NT2/D1 (cell line): ENCODE measurements at places on chromosomes 12 and 14.

DNA sequence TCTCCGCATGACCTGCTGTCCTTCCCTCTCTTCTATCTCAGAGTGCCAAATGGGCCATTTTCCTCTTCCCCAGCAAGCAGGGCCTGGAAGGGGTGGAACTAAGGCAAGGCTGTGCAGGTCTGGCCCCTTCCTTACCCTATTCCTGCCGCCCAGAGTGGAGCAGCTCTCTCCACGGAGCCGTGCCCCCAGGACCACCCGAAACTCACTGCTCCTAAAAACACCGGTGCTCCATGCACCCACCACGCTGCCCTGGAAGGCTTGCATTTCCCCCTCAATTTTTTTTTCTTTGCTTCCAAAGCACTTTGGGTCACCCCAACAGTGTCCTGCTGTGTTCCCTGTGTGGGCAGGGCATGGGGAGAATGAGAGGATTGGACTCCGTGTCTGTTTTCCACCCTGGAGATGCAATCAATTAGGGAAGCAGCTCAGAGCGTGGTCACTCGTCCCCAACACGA, 48.5 kb upstream of the MEG3 start:
- DNase-seq, result no peak

GRCh38 chr12:47158792-47159191, 79.0 kb upstream of the AMIGO2 start:
- DNase-seq, result no peak

- DNase-seq, result no peak
Measured at GRCh38 chr14:59060841-59061240, 127.6 kb upstream of the DAAM1 start.

- DNase-seq, result no peak
Measured at GRCh38 chr12:42574851-42575266, 14.7 kb downstream of the PRICKLE1 start.

DNA sequence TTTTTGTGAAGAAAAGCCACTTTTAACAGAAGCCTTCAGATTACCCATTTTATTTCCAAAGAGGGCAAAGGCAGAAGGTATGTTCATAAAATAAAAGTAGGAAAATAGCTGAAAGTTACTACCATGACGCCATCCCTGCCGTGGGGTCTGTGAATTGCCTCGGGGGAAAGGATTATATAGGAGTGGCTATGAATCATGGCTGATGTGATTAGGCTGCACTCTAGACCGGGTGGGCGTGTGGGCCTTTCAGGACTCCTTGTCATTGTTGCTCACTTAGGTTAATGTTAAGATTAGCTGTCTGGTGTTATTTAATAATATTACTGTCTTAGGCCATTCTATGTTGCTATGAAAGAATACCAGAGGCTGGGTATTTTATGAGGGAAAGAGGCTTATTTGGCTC, 195.5 kb downstream of the EGLN3 start:
- DNase-seq, result no peak

DNA sequence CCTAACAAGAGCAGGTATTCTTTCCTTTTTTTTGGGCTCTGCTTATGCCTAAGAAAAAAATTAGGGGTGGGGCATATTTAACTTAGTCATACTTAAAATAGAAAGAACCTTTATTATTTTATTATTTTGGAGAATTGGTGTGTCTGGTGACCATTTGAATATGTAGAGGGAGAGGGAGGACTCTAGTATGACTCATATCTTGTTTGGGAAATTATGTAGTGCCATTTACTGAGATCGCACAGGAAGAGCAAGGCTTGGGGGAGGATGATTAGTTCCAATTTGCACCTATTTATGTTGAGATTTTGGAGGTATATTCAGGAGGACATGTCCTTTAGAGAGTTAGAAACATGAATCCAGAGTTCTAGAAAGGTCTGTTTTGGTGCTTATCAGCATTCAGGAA, 9.9 kb downstream of the ZNF410 start:
- DNase-seq, result no peak

GRCh38 chr12:25926536-25926935, 31.9 kb upstream of the RASSF8 start:
- no peak for DNase-seq

- no peak for DNase-seq
Measured at GRCh38 chr12:123867141-123867540, 105.0 kb downstream of the DNAH10 start.

DNA sequence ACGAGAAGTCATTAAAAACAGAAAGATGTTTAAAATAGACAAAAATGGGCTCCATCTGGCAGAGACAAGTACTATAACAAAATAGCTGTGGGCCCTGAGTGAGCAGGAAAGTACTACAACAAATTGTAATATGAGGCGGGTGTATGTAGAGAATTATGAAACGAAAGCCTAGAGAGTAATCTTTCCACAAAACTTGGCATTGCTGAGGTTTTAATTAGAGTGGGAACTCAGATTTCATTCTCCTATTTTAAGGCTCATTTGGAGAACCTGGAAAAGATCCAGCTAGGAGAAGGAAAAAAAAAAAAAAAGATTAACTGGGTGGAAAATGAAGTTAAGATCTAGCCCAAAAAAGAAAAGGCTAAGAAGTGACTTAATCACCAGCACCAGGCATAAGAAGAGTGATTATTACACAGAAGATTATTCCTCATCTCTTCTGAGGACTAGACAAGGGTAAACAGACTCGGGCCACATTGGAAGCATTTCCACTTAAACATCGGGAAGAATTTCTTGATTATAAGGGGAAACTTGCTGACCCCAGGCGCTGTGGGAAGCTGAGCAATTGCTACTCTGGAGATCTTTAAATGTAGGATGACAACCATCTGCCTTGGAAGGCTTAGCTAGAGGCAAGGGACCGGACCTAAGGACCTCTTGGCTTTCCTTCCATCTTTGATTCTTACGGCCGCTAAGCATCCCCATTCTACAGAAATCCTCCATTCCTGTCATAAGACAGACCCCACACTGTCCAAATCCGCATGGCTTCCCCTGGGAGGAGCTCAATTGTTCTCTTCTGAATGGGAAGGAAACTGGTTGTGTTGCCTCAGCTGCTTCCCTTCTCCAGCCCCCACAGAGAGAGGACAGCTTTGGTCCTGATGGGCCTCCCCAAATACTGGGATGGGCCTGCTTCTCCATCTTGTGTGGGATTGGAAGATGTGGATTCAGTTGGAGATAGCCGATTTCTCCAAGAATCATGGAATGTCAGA, 40.6 kb downstream of the IGF1 start:
- DNase-seq, result no peak

- no peak for DNase-seq
Measured at GRCh38 chr12:50088577-50089335, 3.6 kb downstream of the SMARCD1 start.

- DNase-seq, result no peak
Measured at GRCh38 chr12:125424909-125425308, 359.7 kb downstream of the AACS start.

DNA sequence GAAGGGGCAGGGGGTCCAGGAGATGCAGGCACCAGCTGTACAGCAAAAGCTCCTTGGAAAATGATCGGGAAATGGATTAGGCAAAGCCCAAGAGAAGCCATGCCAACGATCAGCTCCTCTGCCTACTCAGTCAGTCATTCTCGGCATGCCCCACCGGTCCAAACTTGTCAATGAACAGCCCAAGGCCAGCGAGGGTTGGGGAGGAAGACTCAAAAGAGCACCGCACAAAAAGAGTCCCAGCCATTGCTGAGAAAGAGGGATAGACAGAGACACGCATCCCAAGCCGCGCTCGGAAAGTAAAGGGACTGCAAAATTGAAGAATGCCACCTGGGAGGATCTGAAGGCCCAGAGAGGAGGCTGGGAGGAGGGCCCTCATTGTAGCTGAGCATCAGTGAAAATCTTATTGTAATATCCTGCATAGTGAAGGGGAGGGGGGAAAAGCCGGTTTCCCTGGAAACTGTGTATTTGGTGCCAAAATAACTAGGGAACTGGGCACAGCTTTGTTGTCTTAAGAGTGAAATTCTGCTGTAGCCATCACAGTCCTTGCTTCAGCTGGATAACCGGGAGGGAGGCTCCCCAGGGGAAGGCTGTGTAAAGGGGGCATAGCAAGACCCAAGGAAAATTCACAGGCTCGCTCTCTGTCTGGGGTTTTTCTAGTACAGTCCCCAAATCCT, 4.7 kb downstream of the KDM2B start:
- no peak for DNase-seq

- no peak for DNase-seq
Measured at GRCh38 chr12:48629541-48629940, 52.5 kb downstream of the KANSL2 start.

GRCh38 chr14:88256997-88257950, 65.8 kb downstream of the KCNK10 start:
- DNase-seq, result no peak

DNA sequence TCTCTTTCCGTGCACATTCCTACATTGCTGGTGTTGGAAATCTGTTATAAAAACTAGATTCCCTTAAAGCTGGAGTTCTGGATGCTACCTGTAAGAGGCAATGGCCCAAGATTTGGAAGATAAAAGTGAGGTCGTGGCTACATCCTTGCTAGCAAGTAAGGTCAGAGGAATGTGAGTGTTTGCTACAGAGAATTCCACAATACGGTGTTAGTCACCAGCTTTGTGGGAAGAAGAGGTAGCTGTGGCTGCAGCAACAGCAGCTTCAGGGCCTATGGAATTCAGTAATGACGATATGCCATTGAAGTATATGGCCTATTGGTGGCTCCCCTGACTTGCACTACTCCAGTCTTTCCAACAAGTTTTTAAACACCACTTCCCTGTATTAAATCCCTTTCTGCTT, 227.7 kb upstream of the TMEM260 start:
- DNase-seq, result no peak

DNA sequence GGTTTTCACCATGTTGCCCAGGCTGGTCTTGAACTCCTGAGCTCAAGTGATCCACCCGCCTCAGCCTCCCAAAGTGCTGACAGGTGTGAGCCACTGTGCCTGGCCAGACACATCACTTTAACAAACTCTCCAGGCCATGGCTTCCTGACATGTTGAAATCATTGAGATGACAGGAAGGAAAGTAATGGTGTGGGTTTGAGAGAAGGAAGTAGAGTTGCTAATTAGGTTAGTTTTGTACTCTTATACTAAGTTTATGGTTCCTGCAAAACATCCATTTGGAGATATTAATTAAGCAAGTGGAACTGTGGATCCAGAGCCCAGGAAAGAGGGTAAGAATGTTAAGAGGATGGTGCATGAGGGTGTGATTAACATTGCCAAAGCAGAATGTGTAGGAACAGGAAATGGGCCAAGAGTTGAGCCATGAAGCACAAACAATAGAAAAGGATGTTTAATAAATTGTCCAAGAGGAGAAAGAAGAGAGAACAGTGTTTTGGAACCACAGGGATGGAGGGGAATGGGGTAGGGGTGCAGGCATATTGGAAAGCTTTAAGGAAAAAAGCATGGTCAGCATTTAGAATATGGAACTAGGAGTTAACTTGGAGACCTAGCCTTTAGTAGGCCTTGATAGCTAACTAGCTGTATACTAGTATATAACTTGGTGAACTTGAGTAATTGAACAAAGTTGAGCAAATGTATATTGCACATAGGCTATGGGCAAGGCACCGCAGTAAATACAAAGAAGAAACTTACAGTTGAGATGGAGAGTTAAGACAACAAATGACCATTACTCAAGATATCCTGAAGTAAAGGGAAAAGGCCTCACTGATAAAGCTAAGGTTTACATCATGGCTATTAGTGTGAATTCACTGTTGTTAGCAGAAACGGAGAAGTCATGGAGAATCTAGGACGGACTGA, 91.3 kb upstream of the DNM1L start:
- DNase-seq, result no peak

DNA sequence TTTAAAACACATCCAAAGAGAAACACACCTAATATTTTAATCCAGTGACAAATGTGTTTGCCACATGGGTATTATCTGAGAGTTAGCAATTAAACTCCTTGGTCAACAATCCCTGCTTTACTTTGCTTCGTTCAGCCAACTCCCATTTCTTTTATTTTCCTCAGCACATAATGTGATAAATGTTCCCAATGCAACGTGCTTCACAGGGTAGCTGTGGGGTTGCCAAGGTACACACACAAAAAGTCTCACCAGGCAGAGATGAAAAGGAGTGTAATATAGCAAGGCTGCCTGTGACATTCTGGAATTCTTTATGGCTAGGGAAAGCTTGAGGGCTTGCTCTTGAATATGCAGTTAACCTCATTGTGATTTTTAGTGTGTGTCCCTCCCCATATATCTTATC, 208.0 kb upstream of the DIO2 start:
- DNase-seq, result no peak

DNA sequence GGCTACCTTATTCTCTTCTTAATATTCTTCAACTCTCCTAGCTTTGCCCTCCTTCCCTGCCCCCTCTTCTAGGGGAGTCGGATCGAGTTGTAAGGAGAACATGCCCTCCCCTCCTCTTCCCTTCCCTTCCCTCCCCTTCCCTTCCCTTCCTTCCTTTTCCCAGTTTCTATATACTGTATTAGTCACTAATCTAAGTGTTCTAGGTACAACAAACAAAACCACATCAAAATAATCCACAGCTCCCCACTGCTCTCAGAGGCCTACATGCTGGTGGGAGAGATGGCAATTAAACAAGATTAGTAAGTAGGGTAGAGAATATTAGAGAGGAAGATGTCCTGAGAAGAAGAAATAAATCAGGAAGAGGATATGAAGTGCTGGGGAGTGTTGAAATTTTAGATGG, 119.9 kb upstream of the PZP start:
- DNase-seq, result no peak
